Renal cortex interstitium (tissue), 15 donors: ENCODE measurements at places on chromosomes 2 and 18. TPM values are rescaled to one million over a fixed set of nuclear protein-coding genes. Genes with fewer than 3 reads are reported as not detected.

The PLCD4 gene
- 9.9 TPM for polyA plus RNA-seq

The DSG1 gene
- 0.03 TPM for polyA plus RNA-seq

The ACTR3 gene
- polyA plus RNA-seq: 170 TPM

The SKOR2 gene
- polyA plus RNA-seq: not detected

- peak; percentile 53 for DNase-seq
Measured at GRCh38 chr2:58427572-58428095, 186.5 kb upstream of the FANCL start.

- DNase-seq: no peak
Measured at GRCh38 chr2:101753720-101754490, 56.4 kb downstream of the MAP4K4 start.

DNA sequence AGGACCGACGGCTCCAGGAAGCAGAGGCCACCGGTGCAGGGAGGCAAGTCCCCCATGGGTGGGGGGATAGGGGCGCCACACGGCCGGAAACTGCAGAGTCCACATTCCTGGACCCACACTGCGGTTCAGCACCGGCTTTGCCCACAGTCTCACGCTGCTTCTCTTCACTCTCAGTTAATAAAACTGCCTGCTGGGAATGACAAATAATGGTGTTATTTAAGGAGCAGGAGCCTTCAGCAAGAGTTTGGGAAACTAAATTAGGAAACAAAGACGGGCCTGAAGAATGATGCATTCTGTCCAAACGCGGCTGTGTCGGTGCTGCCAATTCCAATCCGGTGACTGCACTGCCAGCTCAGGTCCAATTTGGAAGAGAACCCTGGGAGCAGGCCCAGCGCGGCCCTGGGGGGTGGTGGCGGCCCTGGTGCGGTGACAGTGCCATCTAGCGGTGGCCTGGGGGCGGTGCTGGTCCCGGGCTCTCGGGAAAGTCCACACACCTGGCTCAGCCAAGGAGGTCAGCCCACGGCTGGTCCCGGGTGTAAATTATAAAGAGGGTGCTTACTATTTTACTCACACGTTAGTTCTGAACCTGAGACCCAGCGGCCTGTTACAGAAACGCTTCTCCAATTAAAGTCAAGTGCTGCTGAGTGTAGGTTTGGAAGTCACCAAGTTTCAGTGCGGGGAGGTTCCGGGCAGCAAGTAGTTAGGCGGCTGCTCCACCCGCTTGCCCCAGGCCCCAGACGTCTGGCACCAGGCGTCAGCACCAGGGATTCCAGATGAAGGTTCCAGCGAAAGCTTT, 73.1 kb upstream of the PXDN start:
- DNase-seq: no peak

GRCh38 chr2:177908182-177908581, 164.4 kb downstream of the PDE11A start:
- no peak for DNase-seq

GRCh38 chr2:207251573-207252192, 85.9 kb upstream of the KLF7 start:
- no peak for DNase-seq
